ENCODE measurements at places on chromosomes 3 and 15.

DNA sequence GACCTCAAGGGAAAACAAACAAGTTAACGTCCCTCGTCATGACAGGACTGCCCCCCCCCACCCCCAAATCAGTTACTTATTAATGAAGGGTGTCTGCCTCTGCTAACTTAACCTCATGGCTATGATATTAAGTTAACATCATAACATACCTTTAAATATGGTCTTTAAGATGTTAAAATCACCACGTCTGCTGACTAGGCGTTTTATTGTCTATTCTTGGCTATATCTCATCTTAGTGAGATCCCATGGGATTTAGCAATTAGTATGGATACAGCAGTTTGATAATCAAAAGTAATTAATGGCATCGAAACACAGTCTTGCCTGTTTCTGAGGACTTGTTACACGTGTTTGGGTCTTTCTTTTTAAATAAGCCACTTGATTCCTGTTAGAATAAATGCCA lies 186.9 kb downstream of the FOXB1 start:
- DNase-seq: no peak

- DNase-seq: no peak
These were observed 973.9 kb downstream of the FHIT start for GRCh38 chr3:60277361-60277800.

DNA sequence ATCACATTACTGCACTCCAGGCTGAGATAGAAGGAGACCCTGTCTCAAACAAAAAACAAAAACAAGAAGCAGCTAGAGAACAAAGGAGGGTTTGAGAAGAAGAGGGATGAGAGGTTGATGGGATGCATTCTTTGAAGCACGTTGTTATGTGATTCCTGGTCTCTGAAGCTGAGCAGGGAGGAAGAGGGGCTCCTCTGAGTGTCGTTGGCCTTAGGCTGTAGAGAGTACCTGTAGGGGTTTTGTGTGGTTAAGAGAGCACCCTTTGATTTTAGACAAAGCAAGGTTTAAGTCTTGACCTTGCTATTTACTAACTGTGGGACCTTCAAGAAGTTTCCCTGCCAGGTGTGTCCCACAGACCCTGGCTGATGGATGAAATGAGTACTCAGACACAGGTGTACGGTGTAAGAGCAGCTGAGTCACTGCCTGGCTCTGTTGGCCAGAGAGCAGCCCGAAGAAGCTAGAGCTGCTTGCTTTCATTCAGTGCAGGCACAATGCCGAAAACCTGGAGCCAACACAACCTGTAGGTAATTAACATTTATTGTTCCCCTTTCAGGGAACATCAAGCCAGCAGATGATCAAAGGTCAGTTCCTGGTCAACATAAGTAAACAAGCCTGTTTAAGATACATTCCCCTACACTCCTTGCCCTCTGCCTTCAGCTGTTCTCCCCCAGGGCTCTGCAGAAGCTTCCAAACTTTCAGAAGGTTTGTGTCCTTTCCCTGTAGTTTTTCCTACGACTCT lies 67.2 kb downstream of the LRRK1 start:
- DNase-seq: no peak

GRCh38 chr15:59327942-59328341 lies 44.7 kb downstream of the MYO1E start:
- DNase-seq: no peak

- DNase-seq: no peak
These were observed 57.2 kb downstream of the GLDN start for GRCh38 chr15:51398626-51399025.

DNA sequence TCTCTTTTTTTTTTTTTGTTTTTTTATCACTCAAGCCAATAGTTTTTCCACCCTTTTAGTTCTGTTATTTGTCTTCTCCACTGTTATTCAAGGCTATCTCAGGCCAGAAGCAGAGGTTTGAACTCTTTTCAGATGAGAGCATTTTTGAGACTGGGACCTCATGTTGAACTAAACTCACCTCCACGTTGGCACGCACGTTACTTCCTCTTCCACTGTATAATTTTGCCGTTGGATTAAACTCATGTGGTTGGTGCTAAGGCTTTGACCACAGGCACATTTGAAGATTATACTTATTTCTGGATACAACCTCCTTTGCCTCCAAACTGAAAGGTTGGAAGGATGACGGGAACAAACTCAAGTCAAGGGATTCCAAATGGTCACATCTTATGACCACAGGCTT lies 501.3 kb upstream of the TPRG1 start:
- no peak for DNase-seq
